NCI-H446 (cell line): ENCODE measurements at places on chromosomes 2 and 18.

DNA sequence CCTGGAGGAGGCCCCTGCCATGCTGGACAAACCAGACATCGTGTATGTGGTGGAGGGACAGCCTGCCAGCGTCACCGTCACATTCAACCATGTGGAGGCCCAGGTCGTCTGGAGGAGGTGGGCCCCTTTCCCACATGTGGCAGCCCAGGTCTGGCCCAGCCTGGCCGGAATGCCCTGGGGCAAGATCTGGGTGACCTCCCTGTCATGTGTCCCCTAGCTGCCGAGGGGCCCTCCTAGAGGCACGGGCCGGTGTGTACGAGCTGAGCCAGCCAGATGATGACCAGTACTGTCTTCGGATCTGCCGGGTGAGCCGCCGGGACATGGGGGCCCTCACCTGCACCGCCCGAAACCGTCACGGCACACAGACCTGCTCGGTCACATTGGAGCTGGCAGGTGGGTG lies 25.2 kb upstream of the GMPPA start:
- no peak for DNase-seq

- DNase-seq = no peak
Measured at GRCh38 chr2:8440029-8440778, 241.7 kb upstream of the ID2 start.

DNA sequence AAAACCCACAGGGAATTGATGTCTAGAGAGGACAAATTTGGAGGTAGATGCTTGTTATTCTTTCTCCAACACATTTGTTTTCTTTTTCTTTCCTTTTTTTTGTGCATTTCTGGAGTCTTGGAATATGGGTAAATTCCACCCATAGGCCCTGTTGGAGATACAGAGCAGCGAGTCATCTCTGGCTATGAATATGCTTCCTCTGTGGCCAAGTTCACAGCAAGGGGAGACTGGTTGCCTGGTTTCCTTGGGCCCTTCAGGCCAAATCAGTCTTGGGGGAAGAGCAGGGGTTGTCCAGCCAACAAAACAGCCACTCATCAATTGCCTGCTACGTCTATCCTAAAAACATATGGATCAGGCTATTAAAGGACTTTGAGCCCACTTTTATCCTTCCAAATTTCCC lies 27.5 kb downstream of the SP100 start:
- DNase-seq = no peak

GRCh38 chr18:53629337-53629736 lies 595.1 kb downstream of the MBD2 start:
- no peak for DNase-seq

- DNase-seq = no peak
Measured at GRCh38 chr18:55163550-55163949, 204.3 kb upstream of the CCDC68 start.

DNA sequence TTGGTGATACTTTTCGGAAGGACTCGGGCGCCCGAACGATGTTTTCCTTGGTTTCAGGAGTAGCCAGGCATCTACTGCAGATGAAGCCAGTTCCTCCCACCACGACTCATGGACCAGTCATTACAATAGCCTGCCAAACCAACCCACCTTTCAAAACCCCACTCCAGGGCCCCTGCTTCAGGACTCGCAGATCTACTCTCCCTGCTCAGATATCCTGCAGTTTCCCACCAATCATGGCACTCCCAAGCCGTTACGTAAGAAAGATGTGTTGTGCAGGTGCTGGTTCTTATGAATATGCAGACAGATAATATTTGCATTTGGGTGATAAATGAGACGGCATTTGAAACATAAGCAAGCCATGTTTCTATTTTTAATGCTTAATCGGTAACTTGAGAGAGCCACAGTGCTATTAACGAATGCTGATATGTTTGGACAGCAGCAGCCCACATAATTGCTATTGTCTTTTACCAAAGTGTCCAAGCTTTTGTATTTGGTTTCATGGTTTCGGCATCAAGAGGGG lies 3.5 kb upstream of the CYS1 start:
- no peak for DNase-seq

GRCh38 chr18:11398625-11399024 lies 210.8 kb upstream of the SLC35G4 start:
- DNase-seq = no peak
